ENCODE measurements at places on chromosomes 2 and 18.

GRCh38 chr2:187994464-187995331 is 297.0 kb upstream of the GULP1 start:
- H3K27me3 ChIP-seq: no peaks in the 10 kb centered on the region
- H3K4me3 ChIP-seq: no peak overlapping the region
- H3K36me3 ChIP-seq: no peaks in the 10 kb centered on the region

DNA sequence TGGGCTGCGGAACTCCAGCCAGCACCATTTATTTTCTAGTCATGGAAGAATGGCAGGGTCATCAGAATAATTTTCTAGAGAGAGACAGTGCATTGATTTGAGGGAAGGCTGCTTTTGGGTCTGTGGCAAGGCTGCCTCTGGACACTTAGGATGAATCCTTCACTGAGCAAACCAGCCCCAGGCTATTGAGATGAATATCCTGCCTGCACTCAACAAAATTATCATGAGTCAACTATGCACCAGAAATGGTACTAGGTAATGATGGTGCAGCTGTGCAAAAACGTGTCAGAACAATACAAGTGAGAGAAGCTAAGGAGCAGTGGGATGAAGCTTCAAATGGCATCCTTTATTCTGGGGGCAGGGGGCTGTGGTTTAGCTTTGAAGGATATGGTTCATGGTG is 115.8 kb downstream of the SPHKAP start:
- no peak overlapping the region for H3K4me3 ChIP-seq
- H3K4me1 ChIP-seq: no peaks in the 10 kb centered on the region
- H3K27ac ChIP-seq: no peak overlapping the region
- no peak for DNase-seq

GRCh38 chr2:240192661-240193060 is 52.2 kb upstream of the OTOS start:
- no peaks in the 10 kb centered on the region for H3K36me3 ChIP-seq
- no peaks in the 10 kb centered on the region for H3K27me3 ChIP-seq
- no peaks in the 10 kb centered on the region for H3K4me1 ChIP-seq
- no peak overlapping the region for H3K4me3 ChIP-seq
- DNase-seq: no peak
- no peak overlapping the region for H3K27ac ChIP-seq

DNA sequence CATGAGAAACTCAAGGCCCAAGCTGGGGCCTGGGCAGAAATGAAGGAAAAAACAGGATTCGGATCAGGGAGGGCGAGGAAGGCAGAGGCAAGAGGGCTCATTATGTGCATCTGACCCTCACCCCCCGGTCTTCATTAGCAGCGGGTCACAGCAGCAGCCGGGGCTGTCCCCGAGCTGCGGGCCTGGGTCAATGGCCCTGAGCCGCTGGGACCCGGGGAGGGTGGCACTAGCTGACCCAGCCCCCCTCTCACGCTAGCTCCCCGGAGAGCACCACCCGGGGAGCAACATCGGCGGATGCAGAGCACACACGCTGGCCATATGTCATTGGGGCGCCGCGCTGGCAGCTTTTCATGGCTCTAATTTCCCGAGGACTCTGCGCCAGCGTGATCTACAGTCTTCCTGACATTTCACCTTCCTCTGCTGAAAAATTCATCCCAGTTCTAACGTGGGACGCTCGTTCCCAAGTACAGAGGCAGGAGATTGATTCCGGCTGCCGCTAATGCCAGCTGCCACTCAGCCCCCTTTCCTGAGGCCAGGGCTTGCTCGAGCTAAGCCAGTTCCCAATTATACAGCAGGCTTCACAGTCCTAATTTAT is 63.7 kb downstream of the EIPR1 start:
- H3K27me3 ChIP-seq: no peaks in the 10 kb centered on the region
- no peak for DNase-seq
- no peaks in the 10 kb centered on the region for H3K4me1 ChIP-seq
- no peak overlapping the region for H3K27ac ChIP-seq
- no peak overlapping the region for H3K4me3 ChIP-seq

GRCh38 chr18:23311351-23312121 is 141.6 kb upstream of the RIOK3 start:
- no peak overlapping the region for H3K4me3 ChIP-seq
- peaks cover 10% of the 10 kb centered on the region for H3K4me1 ChIP-seq
- H3K36me3 ChIP-seq: no peaks in the 10 kb centered on the region
- H3K27ac ChIP-seq: no peak overlapping the region
- H3K27me3 ChIP-seq: no peaks in the 10 kb centered on the region
- no peak for DNase-seq

DNA sequence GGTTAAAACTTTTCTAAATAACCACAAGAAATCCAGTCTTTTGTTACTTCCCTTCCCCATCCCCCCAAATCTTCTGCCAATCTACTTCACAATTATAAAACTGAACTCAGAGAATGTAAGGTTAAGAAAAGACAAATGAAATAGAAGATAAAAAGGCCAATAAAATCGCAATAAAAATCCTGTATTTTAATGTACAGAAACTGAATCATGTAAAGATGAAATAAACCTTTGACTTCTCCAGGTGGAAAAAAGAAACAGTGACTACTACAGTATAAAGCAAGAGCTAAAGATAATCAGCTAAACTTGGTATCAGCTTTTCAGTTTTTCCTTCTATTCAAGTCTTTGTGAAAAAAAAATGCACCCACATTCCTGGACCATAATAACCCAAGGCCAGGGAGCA is 1.7 kb downstream of the SYT4 start:
- H3K36me3 ChIP-seq: no peaks in the 10 kb centered on the region
- H3K4me1 ChIP-seq: no peaks in the 10 kb centered on the region
- no peaks in the 10 kb centered on the region for H3K27me3 ChIP-seq
- H3K27ac ChIP-seq: no peak overlapping the region
- H3K4me3 ChIP-seq: no peak overlapping the region
- DNase-seq: no peak

GRCh38 chr2:134736167-134736880 is 17.5 kb upstream of the TMEM163 start:
- peaks cover 60% of the 10 kb centered on the region for H3K4me1 ChIP-seq
- DNase-seq: peak; percentile 72
- no peaks in the 10 kb centered on the region for H3K27me3 ChIP-seq
- no peaks in the 10 kb centered on the region for H3K36me3 ChIP-seq

- H3K36me3 ChIP-seq: no peaks in the 10 kb centered on the region
- peak overlapping the region; percentile 85 for H3K4me3 ChIP-seq
- no peak overlapping the region for H3K27ac ChIP-seq
- peaks cover 19% of the 10 kb centered on the region for H3K4me1 ChIP-seq
Observed at GRCh38 chr2:238425505-238425978, 1.2 kb upstream of the ASB1 start.

GRCh38 chr2:8487461-8487932 is 194.4 kb upstream of the ID2 start:
- H3K4me1 ChIP-seq: peaks cover 23% of the 10 kb centered on the region
- no peak overlapping the region for H3K27ac ChIP-seq
- H3K27me3 ChIP-seq: peaks cover 49% of the 10 kb centered on the region
- no peak for DNase-seq
- no peaks in the 10 kb centered on the region for H3K36me3 ChIP-seq

DNA sequence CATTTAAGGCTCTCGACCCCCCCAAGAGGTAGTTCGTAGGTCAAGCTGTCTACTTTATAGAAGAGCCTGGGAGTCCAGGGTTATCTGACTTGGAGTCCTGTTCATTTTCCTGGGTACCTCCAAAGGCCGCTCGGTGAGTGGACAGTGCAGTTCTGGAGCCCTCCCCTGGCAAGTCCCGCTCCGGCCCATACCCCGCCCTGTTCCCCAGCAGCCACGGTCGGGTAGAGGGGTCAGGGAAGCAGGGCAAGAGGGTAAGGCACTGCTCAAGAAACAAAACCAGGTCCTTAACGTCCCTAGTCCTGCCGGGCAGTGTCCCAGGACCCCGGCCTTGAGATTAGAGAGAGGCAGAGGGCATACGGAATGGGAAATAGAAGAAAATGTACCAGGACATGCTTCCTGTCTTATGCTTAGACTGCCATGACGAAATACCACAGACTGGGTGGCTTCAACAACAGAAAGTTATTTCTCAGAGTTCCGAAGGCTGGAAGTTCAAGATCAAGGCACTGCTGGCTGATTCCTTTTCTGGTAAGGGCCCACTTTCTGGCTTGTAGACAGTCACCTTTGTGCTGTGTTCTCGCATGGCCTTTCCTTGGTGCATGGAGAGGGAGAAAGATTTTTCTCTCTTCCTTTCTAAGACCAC is 5.4 kb upstream of the HPCAL1 start:
- H3K4me3 ChIP-seq: no peak overlapping the region
- no peak overlapping the region for H3K27ac ChIP-seq
- peaks cover 16% of the 10 kb centered on the region for H3K4me1 ChIP-seq
- no peaks in the 10 kb centered on the region for H3K27me3 ChIP-seq
- no peaks in the 10 kb centered on the region for H3K36me3 ChIP-seq
- DNase-seq: no peak

DNA sequence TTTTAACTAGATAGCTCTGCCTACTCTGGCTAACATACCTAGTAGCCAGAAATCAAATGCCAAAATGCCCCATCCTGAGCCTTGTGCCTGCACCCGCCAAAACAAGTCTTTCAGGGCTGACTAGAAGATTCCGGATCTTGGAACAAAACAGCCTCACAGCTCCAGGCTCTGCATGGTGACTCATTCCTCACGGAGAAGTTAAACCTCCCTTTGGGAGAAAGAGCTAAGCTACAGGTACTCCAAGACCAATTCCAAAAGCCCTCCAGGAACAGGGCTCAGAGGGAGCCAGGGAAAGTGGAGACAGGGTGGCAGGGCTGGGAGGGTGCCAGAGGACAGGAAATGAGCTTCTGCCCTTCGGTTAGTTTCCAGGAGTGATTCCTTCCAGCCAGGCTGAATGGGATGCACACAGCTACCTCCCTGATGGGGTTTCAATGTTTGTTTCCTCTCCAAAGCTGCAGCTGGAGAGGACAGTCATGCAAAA is 295.6 kb downstream of the TNS1 start:
- H3K36me3 ChIP-seq: no peaks in the 10 kb centered on the region
- no peak overlapping the region for H3K4me3 ChIP-seq
- no peaks in the 10 kb centered on the region for H3K27me3 ChIP-seq
- H3K4me1 ChIP-seq: no peaks in the 10 kb centered on the region
- no peak for DNase-seq
- H3K27ac ChIP-seq: no peak overlapping the region

GRCh38 chr2:42996528-42996927 is 204.1 kb upstream of the HAAO start:
- H3K4me3 ChIP-seq: no peak overlapping the region
- no peaks in the 10 kb centered on the region for H3K27me3 ChIP-seq
- no peaks in the 10 kb centered on the region for H3K4me1 ChIP-seq
- no peak overlapping the region for H3K27ac ChIP-seq

All from B cell (primary cell).